ENCODE measurements at places on chromosomes 16 and 17.

DNA sequence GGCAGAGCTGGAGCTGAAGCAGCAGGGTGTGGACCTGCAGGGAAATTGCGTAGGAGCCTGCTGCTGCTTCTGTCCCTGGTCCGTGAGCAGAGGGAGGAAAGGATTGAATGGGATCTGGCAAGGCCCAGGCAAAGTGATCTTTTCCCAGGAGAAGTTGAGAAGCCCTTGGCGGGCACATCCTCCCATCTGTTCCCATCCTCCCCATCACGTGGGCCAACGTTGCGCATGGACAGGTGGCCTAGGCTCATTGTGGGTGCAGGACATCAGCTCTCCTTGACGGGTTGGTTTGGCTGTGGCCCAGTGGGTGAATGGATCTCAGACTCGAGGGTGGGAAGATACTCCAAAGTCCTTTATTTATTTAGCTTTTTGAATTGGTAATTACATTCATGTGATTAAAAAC, 29.4 kb upstream of the POLR3E start:
- DNase-seq, result no peak

- no peak for DNase-seq
These were observed 308.3 kb downstream of the SOX9 start for GRCh38 chr17:72429066-72429638.

GRCh38 chr16:30660424-30661261, 2.4 kb downstream of the FBRS start:
- DNase-seq, result peak; percentile 22

DNA sequence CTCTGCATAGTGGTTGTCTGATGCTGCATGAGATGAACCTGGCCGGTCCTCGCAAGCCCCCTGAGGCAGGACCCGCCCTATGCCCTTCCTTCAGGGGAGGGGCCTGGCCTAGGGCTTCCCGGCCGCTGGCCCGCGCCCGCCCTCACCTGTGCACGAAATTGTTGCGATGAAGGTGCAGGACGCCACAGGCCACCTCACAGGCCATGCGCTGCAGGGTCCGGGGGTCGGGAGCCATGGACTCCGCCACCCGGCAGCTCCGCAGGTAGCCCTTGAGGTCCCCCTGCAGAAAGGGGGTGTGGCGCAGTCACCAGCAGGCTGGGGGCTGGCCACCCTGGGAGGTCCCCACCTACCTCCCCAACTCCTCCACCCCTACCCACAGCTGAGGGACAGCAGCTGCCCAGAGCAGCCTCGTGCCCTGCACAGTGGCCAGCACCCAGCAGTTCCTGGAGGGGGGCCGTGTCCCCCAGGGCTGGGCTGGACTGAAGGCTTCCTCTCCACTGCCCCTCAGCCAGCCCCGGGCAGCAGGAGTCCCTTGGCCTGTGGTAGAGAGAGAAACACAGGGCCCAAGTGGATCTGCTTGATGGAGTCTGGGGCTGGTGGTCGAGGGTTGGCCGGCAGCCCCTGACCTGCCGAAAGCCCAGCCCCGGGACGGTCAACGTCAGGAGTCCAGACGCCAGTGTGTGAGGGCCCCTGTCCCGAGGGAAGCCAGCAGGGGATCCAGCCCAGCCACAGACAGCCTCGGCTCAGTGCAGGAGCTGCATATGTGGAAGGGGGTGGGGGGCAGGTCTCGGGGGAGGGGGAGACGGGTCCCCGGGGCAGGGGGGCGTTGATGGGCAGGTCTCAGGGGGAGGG, 38.8 kb upstream of the PVALEF start:
- DNase-seq, result no peak

GRCh38 chr17:41256291-41256685, 1.1 kb downstream of the KRTAP9-9 start:
- DNase-seq, result no peak

GRCh38 chr17:45021607-45022287, 29.7 kb downstream of the DCAKD start:
- peak; percentile 62 for DNase-seq

GRCh38 chr17:27339836-27340550, 46.1 kb downstream of the WSB1 start:
- no peak for DNase-seq

DNA sequence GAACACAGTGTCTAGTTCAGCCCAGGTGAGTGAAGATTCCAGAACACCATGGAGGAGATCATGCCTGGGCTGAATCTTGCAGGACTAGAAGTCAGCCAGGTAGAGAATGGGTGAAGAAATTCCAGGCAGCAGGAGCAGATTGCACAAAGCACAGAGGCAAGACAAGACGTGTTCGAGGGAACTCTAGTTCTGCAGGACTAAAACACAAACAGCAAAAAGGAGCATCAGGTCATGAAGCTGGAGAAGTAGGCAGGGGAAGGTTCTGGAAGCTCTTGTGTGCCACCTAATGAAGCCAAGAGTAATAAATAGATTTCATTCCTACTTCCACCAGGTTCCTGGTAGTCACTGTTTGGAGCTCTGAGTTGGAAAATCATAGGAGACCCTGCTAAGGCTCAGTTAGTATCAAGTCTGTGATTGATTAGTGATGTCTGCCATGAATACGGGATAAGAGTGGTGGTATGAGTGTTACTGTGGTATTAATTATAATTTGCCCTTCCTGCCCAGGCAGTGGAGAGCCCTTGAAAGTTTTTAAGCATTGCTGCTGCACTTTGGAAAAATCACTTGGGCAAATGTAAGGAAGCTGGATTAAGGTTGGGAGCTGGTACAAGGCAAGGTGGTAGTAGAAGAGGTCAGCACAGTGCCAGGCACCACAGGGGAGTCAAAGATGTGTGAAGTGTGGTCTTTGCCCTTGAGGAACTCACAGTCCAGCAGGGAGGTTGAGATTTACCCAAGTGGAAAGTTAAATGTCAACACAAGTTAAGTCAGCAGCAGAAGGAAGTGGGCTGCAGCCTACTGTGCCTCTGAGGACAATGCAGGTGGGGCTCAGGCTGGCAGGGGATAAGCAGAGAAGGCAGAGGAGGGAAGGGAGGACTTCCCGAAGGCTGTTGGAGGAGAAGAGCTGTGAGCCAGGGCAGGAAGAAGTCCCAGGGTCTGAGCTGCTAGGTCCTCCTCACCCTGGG, 13.5 kb upstream of the FOXN1 start:
- no peak for DNase-seq

DNA sequence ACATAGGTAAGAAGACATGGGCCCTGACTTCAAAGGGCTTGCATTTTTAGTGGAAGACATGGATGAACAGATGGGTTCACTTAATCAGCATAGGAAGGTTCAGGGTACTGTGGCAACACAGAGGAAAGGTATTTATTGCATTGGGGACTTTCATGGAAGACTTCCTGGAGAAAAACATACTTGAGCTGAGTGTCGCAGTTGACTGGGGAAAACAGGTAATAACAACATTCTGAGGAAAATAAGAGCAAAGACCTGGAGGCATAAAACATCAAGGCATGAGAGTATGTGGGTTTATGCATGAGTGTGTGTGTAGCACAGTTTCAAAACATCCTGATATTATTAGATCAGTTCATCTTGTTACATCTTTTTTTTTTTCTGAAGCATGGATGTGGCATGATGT, 82.7 kb downstream of the MAP2K6 start:
- DNase-seq, result no peak

GRCh38 chr17:393806-394717, 41.5 kb upstream of the RPH3AL start:
- no peak for DNase-seq

- DNase-seq, result no peak
These were observed 102.1 kb downstream of the PITPNC1 start for GRCh38 chr17:67479148-67479547.

GRCh38 chr17:53635444-53635843, 187.3 kb upstream of the KIF2B start:
- DNase-seq, result no peak

DNA sequence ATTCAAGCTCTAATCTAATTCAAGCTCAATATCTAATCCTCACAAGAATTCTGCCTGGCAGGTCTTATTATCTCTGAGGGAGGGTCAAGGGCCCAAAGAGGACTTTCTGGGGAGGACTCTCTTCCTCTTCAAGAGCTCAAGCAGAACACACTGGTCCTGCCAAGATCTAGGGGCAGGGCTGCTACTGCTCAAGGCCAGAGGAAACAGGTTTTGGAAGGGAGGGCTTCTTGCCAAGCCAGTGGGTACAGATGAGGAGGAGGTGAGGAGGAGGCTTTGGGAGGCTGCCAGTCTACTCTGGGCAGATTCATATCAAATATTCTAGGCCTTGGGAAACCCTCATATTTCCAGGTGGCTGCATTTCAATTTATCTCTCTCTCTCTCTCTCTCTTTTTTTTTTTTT, 51.8 kb upstream of the IL34 start:
- no peak for DNase-seq

DNA sequence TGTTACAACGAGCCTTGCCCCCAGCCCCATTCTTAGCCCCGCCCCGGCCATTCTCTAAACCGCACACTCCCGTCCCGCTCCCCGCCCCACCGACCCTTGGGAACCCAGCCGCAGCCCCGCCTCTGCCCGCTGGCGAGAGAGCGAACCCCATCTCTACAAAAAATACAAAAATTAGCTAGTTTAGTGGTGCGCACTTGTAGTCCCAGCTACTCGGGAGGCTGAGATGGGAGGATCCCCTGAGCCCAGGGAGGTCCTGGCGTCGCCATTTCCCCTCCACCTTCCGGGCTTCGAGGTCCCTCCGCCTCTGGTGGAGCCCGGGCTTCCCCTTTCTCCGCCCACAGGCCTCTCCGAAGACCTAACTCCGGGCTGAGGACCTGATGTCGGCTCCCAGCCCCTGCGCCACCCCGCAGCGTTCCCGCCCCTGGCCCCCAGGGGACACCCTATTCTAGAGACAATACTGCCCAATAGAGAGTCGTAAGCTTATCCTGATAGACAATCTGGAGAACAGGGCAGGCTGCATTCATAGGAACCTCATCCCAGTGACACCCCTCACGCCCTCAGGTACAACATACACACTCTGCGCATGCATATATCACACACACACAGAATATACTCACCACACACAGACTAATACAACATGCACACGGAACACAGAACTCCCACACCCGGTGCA, 480 bp upstream of the PROCA1 start:
- no peak for DNase-seq

DNA sequence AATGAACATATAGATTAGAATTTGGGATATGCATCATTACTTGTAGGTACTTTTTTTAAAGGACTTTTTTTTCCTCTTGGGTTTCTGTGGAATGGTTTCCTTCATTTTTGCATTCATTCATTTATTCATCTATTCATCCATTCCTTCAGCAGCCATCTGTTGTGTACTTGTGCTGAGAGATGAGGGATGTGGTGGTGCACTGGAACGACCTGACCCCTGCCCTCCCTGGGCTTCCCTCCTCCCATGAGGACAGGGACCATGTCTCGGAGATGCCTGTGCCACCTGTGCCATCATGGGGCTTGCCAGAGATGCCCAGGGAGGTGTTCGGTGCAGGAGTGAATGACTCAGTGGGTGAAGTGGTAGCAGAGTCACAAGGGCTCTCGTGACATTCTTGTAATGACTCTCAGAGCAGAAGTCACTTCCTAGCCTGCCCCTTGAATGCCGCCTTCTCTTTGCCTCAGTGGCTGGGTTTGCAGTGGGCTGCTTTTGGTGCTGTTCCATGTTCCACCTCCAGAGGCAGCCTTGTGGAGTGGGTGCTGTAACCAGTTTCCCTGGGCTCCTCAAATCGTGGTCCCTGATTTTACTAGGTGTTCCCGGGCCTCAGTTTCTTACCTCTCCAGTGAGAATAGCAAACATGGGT, 43.9 kb downstream of the CLEC16A start:
- DNase-seq, result no peak

- no peak for DNase-seq
These were observed 233.1 kb downstream of the CBLN1 start for GRCh38 chr16:49048557-49048956.

- no peak for DNase-seq
These were observed 17.9 kb downstream of the FBXO39 start for GRCh38 chr17:6793748-6794493.

All from HT-29 (cell line).